ENCODE measurements at places on chromosomes 7 and 10.
A peak's percentile ranks its signal among the peaks of the same experiment; 100 is the strongest.

DNA sequence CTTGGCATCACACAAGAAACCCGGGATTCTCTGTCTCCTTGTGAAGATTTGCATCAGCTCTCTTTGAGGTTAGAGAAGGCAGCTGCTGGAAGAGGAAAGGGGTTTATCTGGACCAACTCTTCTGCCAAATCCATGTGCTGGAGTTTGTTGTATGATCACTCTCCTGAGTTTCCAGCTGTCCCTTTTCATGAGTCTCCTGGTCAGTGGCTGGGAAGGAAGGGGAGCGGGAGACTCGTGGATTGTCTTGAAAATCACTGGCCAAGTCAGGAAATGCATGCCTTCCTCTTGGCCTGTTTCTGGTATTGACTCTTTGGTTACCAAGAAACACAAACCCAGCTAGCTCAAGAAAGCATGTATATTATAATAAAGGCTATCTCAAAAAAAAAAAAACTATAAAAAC lies 38.8 kb downstream of the TACR2 start:
- DNase-seq: no peak

DNA sequence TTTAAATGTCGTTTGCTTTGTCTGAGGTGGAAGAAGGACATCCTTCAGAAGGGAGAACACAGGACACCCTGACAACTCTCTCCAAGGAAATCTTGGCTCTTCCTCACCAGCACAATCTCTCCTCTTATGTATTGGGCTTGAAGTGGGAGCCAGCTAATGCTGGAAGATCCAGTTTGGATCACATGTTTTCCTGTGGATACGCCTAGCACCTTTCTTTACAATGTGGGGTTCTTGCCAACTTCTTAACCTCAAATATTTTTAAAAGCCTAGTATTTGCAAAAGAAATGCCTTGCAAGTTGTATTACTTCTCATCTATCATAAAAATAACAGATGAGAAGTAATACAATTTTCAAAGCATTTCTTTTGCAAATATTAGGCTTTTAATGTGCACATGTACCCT lies 76.4 kb downstream of the FRMD4A start:
- DNase-seq: peak; percentile 9

DNA sequence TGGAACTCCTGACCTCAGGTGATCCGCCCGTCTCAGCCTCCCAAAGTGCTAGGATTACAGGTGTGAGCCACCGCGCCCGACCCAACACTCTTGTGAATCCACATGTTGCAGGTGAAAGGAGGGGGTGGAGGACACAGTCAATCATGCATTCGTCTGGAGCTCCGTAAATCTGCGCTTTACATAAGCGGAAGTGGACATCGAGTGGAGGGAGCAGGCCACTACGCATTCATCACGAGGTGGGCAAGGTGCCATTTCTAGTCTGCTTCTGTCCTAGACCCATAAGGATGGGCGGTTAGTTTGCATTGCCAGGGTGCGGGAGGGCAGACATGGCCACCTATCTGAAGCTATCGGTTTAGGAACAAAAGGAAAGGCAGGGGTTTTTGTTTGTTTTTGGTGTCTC lies 225.2 kb upstream of the TCERG1L start:
- DNase-seq: no peak

- no peak for DNase-seq
Measured at GRCh38 chr10:101771380-101771779, 4.5 kb downstream of the FGF8 start.

- DNase-seq: no peak
Measured at GRCh38 chr7:30995536-30995935, 31.8 kb downstream of the GHRHR start.

DNA sequence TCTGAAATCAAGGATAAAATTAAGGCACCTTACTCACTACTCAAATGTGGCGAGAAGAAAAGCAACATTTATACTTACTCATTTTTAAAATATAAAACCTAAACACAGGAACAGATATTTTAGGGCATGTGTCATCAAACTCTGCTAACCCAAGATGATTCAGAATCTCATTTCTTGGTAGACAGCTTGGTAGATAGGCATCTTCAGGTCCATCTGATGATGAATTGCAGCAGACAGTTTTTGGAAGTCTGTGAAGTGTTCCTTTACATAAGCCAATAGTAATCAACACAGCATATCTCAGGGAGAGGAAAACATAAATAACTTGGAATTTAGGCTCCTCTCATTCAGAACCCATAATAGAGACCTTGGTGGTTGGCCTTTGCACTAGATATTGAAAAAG lies 3.4 kb downstream of the HIPK2 start:
- DNase-seq: peak; percentile 71

GRCh38 chr7:154836021-154836448 lies 166.9 kb downstream of the PAXIP1 start:
- no peak for DNase-seq

DNA sequence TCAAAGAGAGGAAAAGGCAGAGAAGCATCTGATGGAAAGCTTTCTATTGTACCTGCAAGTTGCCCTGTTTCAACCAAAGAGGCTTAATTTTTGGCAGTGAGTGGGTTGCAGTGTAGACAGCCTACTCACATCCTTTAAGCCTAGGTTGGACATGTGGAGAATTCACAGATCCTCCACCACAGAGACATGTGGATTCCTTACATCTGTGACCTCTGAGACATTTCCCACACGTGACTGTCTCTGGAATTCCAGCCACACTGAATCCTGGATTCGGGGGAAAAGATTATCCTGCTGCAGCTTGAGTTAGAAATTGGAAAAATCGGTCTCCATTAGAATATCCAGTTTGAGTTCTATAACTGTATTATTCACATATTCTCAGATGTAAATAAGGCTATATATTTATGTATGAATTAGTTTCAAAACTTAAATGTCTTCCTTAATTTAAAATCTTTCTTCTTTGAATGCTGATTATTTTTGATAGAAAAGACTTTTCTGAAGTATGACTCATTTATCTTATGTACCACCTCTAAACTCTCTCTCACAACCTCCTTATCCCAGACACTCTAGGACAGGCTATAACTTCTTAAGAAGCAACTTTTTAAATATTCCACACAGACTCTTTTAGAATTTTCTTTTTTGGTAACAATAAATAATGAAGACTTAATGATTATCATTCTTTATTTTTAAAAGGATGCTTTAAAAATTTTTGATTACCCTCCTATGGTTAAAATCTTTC lies 123.3 kb downstream of the TWIST1 start:
- DNase-seq: no peak

DNA sequence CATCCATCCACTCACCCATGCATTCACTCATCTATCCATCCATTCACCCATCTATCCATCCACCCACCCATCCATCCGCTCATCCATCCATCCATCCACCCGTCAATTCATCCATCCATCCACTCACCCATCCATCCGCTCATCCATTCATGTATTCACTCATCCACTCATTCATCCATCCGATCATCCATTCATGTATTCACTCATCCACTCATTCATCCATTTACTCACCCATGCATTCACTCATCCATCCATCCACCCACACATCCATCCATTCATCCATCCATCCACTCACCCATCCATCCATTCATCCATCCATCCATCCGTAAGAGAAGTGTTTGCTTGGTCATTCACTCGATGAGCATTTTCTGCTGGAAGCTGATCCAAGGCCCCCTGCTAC lies 8.7 kb upstream of the PSMG3 start:
- DNase-seq: no peak

GRCh38 chr10:78764436-78764835 lies 304.3 kb upstream of the ZMIZ1 start:
- no peak for DNase-seq

DNA sequence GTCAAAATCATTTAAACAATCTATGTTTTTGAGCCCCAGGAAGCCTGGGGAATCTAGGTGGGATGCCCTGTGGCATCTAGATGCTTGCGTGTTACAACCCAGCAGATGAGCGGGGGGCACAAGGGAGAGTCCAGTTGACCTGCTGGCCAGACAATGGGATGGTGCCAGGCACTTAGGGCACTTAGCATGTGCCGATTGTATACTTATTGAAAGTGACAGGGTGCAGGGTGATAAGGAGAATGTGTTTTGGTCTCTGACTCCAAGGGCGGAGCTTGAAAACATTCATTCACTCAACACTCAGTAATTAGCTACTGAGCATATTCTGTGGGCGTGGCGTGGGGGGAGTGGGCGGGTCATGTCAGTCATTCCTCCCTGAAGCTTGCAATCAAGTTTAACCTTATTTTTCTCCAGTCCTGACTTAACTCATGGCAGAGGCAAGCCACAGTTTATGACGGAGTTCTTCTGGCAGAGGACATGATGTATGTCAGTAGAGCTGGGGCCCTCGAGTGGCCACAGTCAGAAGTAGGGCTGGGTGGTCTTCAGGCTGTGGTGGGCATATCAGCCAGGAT lies 115.1 kb downstream of the PRKCQ start:
- no peak for DNase-seq

DNA sequence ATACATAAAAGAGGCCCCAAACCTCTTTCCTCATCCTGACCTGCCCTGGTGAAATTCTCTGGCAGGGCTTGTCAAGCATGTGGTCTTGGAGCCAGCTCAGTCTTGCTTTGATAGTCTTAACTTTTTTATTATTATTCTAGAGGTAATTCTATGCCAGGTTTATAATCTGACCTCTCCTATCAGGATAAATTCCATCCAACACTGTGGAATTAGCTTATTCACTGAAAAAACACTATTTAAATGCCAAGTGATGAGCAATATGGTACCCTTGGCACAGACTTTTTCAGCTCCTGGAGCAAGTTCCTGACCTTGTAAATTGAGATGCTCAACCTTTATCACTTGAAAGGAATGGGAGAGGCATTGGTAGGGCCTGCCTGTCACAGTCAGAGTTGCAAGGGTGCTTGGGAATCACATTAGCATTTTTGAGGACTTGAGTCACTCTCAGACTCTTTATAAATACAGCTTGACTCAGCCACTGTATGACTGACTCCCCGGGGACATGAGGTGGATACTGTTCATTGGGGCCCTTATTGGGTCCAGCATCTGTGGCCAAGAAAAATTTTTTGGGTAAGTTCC lies at the start of gene CPA4:
Gene CPA4, plus strand, starts transcription at position 480 of the 576 bp plus-strand sequence. Its CDS starts 20 bp downstream, at position 500.
- DNase-seq: peak; percentile 99

DNA sequence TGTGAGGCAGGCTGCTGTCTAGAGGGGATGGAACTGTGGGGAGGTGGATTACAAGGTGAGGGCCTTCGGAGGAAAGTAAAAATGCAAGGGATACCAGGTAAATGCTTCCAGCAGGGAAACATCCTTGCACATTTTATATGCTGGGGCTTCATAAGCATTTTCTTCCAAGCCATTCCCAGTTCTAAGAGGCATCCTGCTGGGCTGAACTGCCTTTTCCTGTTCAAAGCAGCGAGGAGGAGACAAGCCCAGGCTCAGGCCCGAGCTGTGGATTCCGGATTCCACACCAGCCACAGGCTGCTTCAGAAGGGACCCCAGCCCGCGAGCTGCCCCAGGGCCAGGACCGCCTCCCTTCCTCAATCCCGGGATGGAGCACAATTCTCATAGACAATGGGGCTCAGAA lies 249.7 kb downstream of the TNS3 start:
- DNase-seq: peak; percentile 30

GRCh38 chr10:88672041-88672440 lies 7.8 kb downstream of the LIPF start:
- DNase-seq: no peak

DNA sequence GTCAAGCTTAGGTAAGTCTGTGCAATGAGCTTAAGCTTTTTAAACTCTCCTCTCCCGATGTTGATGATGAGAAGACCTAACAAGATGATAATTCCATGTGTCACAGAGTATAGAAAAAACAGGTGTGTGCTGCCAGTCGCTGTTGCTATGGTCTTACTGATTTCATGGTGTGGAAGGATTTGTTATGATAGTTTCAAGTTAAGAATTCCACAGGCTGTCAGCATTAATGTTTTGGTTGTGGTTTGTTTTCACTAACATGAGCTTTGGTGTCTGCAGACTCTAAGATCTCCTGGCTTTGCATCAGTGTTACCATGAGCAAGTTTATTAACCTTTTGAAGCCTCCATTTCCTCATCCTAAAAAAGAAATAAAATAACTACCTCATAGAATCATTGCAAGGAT lies 123.7 kb downstream of the NSUN6 start:
- no peak for DNase-seq

- DNase-seq: no peak
Measured at GRCh38 chr7:34107276-34107675, 201.9 kb downstream of the BMPER start.

GRCh38 chr10:82267014-82267413 lies 392.0 kb downstream of the NRG3 start:
- no peak for DNase-seq

GRCh38 chr7:152984421-152984820 lies 224.9 kb downstream of the ACTR3B start:
- no peak for DNase-seq

DNA sequence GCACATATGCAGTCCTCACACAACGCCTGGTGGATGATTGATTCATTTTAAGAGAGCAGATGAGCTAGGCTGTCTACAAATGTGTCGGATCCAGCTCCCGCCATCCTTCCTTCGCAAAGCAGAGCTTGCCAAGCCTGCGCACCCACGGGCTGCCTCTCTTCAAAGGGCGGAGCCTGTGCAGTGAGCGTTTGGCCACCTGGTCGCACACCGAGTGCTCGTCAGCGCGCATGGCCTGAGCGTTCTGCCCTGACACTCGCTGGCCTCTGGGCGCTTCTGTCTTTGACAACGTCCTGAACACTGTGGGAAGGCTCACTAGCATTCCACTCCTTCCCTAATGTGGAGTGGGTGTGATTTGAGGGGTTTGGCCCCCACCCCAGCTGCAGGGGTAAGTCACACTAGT lies 47.1 kb upstream of the TMEM72 start:
- DNase-seq: peak; percentile 19

DNA sequence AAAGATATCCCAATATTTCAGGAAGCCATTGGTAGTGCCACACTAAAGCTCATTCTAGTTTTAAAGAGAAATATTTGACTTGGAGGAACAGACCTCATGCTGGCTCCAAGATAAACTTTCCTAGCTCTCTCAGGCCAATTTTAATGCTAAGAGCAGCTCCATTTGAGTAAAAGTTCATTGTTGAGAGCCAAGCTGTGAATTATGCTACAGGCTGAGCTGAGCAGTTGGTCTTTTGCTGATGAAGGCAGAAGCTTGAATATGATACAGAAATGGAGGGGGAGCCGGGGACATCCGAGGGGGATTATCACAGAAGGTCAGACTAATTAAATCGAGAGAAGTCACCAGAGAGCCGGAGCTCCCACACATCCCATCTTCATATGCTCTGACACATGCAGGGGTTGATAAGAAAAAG lies 175.7 kb upstream of the AUTS2 start:
- no peak for DNase-seq

DNA sequence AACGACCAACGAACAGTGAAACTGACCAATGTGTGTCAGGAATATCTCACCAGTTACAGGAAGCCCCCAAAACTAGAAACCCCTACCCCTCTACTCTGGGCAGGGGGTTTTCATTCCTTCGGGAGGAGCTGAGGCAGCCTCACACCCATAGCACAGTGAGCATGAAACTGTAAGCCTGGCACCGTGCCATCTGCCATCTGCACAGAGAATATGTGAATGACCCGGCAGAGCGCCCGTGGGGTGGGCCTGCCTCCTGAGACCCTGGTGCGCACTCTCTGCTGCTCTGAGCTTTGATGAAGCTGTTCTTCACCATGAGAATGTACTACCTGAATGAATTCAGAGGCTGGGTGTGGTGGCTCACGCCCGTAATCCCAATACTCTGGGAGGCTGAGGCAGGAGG lies 27.1 kb downstream of the DAGLB start:
- DNase-seq: no peak

Measured in foreskin keratinocyte (primary cell).